ENCODE measurements at places on chromosomes 4 and X. TPM values are rescaled to one million over a fixed set of nuclear protein-coding genes. Genes with fewer than 3 reads are reported as not detected.

DNA sequence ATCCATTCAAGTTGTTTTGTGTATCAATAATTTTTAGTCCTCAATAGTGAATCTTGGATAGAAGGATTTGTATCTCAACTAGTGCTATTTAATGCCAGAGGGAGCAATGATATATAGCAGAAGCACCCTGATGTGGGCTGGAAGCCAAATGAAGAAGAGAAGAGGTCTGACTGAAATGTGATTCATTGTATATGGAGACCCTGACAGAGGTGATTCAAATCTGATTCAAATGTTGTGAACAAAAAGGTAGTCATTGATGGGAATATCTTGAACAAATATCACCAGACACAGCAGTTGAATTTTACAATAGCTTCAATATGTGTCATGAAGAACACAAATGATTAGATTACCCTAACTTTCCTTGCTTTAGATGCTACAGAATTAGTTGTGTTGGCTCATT lies 27.5 kb upstream of the SULT1B1 start:
- DNase-seq, result no peak

DNA sequence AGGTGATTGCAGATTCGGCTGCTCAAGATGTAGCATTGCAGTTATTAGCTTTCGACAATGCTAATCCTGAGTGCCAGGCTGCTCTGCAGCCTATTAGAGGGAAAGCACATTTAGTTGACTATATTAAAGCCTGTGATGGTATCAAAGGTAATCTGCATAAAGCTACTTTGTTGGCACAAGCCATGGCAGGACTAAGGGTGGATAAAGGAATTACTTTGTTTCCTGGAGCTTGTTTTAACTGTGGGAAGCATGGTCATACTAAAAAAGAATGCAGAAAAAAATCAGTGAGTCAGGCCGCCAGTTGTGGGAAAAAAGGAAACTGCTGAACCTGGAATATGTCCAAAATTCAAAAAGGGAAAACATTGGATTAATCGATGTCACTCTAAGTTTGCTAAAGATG lies 154.9 kb upstream of the TECRL start:
- DNase-seq, result no peak

- no peak for DNase-seq
These were observed 28.6 kb downstream of the ANK2 start for GRCh38 chr4:113078066-113078465.

DNA sequence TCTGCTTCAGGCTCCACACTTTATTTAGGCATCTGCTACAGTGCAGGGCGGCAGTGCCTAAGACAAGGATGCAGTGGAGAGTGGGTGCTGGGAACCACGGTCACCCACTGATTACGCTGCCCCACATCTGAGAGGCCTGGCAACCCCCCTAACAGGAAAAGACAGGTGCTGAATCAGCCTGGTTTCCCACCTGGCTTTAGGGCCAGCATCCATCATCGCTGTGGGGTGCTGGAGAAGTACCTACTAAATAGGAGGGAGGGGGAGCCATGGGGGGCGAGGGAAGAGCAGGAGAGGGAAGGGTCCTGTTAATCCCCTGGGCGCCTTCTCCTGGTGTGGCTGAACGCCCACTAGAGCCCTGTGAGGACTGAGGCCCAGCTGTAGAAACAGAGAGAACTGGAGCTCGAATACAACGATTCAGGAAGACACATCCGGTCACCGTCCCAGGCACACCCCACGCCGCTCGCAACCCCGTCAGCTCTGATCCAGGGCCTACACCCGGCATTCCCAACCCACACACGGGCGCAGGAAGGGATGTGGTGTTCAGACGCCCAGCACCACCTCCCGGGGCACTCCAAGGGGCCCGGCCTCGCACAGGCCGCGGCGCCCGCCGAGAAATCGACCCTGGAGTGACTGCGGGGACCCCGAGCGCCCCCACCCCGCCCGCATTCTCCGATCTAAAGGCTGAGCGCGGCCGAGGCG lies 554 bp downstream of the DCTD start:
- peak; percentile 33 for DNase-seq

GRCh38 chr4:56106180-56107147 lies 157.7 kb downstream of the CEP135 start:
- no peak for DNase-seq

- DNase-seq, result no peak
These were observed 134.5 kb downstream of the FBXW7 start for GRCh38 chr4:152401424-152401823.

- DNase-seq, result no peak
These were observed 528.4 kb downstream of the KCNIP4 start for GRCh38 chr4:21420166-21420565.

GRCh38 chr4:141352909-141353525 lies 132.3 kb downstream of the ZNF330 start:
- no peak for DNase-seq

GRCh38 chr4:1465173-1466033 lies 59.2 kb upstream of the NKX1-1 start:
- DNase-seq, result no peak

- peak; percentile 29 for DNase-seq
These were observed 26.0 kb downstream of the ADH4 start for GRCh38 chr4:99117876-99118693.

GRCh38 chr4:120003193-120003592 lies 63.5 kb downstream of the MAD2L1 start:
- no peak for DNase-seq

Gene PNMA6A
- total RNA-seq, result 0.22 TPM

Gene ARX
- total RNA-seq, result not detected

Gene UGT2B11
- total RNA-seq, result not detected

Gene TBX22
- total RNA-seq, result not detected

Gene STATH
- not detected for total RNA-seq

Gene DOK7
- not detected for total RNA-seq

Measured in CD8-positive, alpha-beta T cell (primary cell).